ENCODE measurements at places on chromosomes 16 and 17. TPM values are rescaled to one million over a fixed set of nuclear protein-coding genes. Genes with fewer than 3 reads are reported as not detected.

Gene RNU2-1
- 7,693 TPM for total RNA-seq

Gene RAMP2
- total RNA-seq: 114 TPM

Gene TLCD3B
- total RNA-seq: not detected

Gene MYH11
- total RNA-seq: 106 TPM

Gene CCT6B
- total RNA-seq: 1.7 TPM

Gene CCL5
- 22.5 TPM for total RNA-seq

Gene FBXW10
- total RNA-seq: not detected

Gene HDAC5
- 55.3 TPM for total RNA-seq

Gene TBC1D3B
- 8.2 TPM for total RNA-seq

Gene FBF1
- 11.3 TPM for total RNA-seq

Gene RHBDL1
- 2.0 TPM for total RNA-seq

Gene GRB7
- total RNA-seq: 25.0 TPM

Gene SLC12A3
- total RNA-seq: not detected

Gene MAPT
- total RNA-seq: 5.1 TPM

Gene DOC2B
- total RNA-seq: 13.7 TPM

Gene ABCA5
- total RNA-seq: 20.7 TPM

Gene ITGB4
- 82.2 TPM for total RNA-seq

Gene PRCD
- total RNA-seq: 7.7 TPM

Gene KSR1
- 52.5 TPM for total RNA-seq

Gene CCL4L2
- total RNA-seq: 4.5 TPM

Gene SERPINF2
- total RNA-seq: 21.6 TPM

Gene PNPO
- total RNA-seq: 29.4 TPM

Gene GLIS2
- total RNA-seq: 34.1 TPM

Gene GLTPD2
- total RNA-seq: not detected

Gene EMP2
- total RNA-seq: 726 TPM

Gene SLC47A2
- total RNA-seq: not detected

Gene STAC2
- 0.46 TPM for total RNA-seq

Gene CHST5
- not detected for total RNA-seq
